Stimulated activated CD4-positive, alpha-beta T cell treated with anti-CD3 and anti-CD28 coated beads, Interleukin-12 subunit alpha, Interleukin-12 subunit beta, amount 100 ng/mL, for 48 hours (primary cell): ENCODE measurements at places on chromosomes 16 and 17.

DNA sequence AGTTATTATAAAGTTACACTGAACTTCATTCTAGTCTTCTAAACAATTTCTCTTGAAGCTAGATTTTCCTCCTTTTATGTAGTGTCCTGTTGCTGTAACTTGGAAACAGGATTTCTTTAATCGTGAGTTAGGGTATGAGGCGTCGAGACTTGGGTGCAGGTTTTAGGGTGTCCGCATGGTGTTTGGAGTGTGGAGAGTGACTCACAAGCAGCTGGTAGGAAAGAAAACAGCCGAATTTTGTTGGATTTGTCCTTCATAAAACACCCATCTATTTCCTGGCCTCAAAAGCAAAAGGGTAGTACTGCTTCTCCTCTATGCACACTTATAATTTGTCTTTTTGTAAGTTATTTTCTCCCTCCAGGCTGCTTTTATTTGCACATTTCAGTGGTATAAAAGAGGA is 1.6 kb downstream of the RPTOR start:
- no peak for DNase-seq

GRCh38 chr16:79898703-79899102 is 298.2 kb upstream of the MAF start:
- no peak for DNase-seq

GRCh38 chr16:996681-997080 is 15.1 kb downstream of the SOX8 start:
- DNase-seq, result no peak

- no peak for DNase-seq
These were observed 11.7 kb upstream of the COX10 start for GRCh38 chr17:14057591-14057990.

GRCh38 chr16:3597226-3597625 is 14.2 kb downstream of the SLX4 start:
- DNase-seq, result no peak

DNA sequence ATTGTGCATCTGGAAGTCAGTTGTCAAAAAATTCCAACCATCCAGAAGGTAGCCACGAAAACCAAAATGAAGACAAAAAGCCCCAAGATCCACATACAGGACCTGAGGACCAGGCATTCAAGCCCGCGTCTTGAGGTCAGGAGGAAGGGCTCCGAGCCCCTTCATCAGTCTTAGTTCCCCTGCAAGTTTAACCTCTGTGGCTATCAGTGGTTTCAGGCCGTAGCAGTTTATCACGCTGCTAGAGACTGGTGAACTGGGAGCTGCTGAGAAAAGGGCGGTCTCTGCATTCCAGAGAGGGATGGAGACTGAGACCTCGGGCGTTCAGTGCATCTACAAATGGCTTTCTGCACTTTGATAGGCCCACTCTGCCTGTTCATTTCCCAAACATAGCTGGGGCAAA is 70.6 kb downstream of the IRF8 start:
- no peak for DNase-seq

- no peak for DNase-seq
These were observed 43.4 kb downstream of the METTL16 start for GRCh38 chr17:2468270-2468669.

DNA sequence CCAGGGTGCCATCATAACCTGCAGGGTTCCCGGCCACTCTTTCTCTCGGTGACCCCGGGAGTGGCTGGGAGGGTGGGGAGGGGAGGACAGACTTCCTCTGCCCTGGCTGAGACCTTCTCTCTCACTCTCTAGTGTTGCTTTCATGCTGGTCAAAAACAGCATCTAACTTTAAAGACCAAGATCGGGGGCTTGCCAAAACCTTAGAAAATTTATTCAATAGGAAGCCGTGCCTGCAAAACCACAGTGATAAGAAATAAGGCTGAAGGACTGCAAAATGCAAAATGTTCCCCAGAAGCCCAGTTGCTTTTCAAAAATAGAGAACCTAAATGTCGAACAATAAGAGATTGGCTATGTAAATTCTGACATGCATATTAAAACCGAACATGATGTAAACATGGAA is 344.0 kb downstream of the FOXL1 start:
- no peak for DNase-seq

- DNase-seq, result peak; percentile 10
These were observed 26.3 kb downstream of the AARSD1 start for GRCh38 chr17:42937712-42938596.

- no peak for DNase-seq
These were observed 3.3 kb downstream of the CD2BP2 start for GRCh38 chr16:30351586-30352419.

DNA sequence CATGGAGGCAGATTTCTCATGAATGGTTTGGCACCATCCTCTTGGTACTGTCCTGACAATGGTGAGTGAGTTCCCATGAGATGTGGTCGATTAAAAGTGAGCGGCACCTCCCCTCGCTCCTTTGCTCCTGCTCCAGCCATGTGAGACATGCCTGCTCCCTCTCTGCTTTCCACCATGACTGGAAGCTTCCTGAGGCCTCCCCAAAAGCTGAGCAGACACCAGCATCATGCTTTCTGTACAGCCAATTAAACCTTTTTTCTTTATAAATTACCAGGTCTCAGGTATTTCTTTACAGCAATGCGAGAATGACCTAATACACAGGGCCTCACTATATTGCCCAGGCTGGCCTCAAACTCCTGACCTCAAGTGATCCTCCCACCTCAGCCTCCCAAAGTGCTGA is 12.1 kb downstream of the ZNF500 start:
- DNase-seq, result no peak

DNA sequence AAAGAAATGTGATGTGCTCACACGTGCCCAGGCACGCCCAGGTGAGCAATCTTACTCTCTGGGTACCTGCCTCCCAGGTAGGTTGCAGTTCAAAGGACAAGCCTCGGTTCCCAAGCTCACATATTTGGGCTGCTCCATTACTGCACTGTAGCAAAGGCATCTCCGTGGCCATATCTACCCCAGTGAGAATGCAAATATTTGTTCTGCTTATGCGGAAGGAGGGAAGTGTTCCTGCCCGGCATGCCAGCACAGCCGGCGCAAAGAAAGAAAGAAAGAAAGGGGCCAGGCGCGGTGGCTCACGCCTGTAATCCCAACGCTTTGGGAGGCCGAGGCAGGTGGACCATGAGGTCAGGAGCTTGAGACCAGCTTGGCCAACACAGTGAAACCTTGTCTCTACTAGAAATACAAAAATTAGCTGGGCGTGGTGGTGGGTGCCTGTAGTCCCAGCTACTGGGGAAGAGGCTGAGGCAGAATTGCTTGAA is 30.7 kb downstream of the SLC43A2 start:
- no peak for DNase-seq

DNA sequence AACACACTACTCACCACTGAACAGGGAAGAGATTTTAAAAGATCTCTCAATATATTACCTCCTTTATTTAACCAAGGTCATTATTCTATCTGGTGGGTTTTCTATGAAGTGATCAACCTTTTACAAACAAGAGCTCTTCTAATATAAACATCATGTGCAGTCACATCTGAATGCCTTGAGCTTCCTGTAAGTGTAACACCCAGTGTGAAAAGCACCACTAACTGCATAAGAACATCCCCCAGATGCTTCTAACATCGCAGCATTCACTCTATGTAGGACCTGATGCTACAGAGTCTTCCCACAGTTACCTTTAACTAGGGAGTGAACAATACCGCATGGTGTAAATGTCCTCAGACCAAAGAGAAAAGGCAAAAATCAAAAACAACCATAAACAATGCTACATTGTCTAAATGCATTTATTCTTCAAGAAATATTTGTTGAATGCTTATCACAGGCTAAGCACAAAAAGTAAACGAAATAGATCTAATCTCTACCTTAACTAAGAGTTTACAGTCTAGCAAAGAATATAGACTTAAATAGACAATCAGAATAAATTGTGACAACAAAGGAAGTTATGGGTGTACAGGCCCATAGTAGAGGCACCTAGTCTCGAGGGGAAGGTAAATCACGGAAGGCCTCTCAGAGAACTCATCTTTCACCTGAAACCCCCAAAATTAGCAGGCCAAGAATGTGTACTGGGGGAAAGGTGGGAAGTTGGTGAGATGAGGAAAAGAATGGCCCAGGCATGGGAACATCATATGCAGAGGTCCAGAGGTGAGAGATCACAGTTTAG is 16.2 kb downstream of the SKAP1 start:
- no peak for DNase-seq

- DNase-seq, result no peak
These were observed 52.7 kb downstream of the TMEM235 start for GRCh38 chr17:78284146-78284545.

DNA sequence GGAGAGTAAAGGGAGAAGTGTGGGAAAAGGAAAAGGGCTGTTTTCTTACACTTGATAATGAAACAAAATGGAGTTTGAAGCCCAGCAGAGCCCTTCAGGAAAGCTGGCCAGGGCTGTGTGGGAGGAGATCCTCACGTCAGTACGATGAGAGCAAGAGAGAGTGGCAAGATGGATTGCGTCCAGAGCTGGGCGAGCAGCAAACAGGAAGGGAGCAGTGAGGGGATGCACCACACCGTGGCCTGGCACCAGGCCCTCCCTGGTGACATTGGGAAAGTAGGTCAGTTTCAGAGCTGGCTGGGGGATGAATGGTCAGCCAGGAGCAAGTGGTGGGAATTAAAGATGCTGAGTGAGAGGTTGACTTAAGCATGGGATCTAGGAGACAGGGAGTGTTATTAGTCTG is 273.6 kb downstream of the GRIN2A start:
- no peak for DNase-seq

DNA sequence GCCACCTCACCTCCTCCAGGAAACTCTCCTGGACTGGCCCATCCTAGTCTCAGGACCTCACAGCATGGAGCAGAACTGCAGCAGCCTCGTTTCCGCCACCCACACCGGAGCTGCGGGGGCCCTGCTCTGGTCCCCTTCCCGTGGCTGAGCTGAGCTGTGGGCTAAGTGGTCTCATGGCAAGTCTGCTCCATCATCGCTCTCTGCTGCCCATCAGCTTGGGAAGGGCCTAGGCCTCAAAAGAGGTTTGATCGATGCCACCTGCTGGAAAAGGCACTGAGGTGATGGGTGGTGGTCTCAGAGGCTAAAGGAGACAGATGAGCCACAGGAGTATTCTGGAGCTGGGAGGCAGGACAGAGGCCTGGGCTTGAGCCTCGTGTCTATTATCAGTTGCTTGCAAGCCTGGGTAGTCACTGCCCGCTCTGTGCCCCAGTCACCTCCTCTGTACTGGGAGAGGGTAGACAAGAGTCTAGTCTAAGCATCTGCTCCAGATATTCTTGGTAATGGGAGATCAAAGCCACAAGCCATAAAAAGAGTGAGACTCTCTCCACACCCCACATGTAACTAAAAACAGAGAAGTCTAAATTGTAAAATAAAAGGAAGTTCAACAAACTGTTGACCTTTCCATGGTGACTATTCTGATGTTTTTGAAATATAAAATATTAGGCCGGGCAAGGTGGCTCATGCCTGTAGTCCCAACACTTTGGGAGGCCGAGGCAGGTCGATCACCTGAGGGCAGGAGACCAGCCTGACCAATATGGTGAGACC is 1.6 kb downstream of the ITGAE start:
- DNase-seq, result no peak

DNA sequence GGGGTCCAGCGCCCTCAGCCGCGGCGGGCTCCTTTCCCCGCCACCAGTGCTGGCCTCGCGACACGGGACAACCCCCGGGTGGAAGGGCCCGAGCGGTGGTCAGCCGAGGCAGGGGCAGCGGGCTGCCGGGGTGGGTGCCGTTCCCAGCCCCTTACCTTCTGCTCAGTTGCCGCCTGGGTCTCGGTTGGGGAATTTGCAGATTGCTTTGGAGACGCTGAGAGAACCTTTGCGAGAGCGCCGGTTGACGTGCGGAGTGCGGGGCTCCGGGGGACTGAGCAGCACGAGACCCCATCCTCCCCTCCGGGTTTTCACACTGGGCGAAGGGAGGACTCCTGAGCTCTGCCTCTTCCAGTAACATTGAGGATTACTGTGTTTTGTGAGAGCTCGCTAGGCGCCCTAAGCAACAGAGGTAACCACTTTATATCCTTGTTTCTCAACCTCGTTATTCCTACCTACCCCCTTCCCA is 381 bp downstream of the CTNS start:
- no peak for DNase-seq

GRCh38 chr17:2828397-2829038 is 32.3 kb downstream of the RAP1GAP2 start:
- peak; percentile 85 for DNase-seq

DNA sequence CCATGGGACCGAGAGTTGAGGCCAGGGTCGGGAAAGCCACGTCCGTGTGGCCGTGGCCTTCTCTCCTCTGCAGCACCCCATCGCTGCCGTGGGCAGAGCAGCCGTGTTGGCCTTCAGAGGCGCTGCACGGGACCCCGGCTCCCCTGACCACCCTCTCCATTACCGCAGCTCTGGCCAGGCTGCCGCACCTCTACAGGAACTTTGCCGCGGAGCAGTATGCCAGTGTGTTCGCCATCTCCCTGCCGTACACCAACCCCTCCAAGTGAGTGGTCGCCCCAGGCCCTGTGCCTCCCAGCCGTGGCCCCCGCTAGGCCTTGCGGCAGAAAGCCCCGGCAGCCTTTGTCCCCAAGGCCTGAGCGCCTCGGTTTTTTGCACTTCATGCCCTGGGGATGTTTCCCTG is 27.8 kb downstream of the TSC2 start:
- no peak for DNase-seq
